Melanocyte of skin (primary cell): ENCODE measurements at places on chromosomes 3 and 15. TPM values are rescaled to one million over a fixed set of nuclear protein-coding genes. Genes with fewer than 3 reads are reported as not detected.

MITF gene
- 528 and 664 TPM in 2 replicates for total RNA-seq

KIAA1143 gene
- 11.4 and 20.0 TPM in 2 replicates for total RNA-seq

CPNE9 gene
- total RNA-seq = not detected in 2 replicates

EPHB1 gene
- total RNA-seq = 0.15 and 0.67 TPM in 2 replicates

GNAT1 gene
- not detected in 2 replicates for total RNA-seq

GREM1 gene
- under 0.01 and 3.3 TPM in 2 replicates for total RNA-seq

RABL3 gene
- total RNA-seq = 9.6 and 14.9 TPM in 2 replicates

CFAP100 gene
- total RNA-seq = not detected in 2 replicates

SNTN gene
- not detected in 2 replicates for total RNA-seq

PPP2R3A gene
- 17.0 and 21.3 TPM in 2 replicates for total RNA-seq
